ENCODE measurements at places on chromosomes 3 and 15.

- DNase-seq = no peak
These were observed 463.6 kb upstream of the KCNMB2 start for GRCh38 chr3:178072391-178073305.

- peak; percentile 25 for DNase-seq
These were observed 33.9 kb downstream of the PFN2 start for GRCh38 chr3:149936812-149937230.

DNA sequence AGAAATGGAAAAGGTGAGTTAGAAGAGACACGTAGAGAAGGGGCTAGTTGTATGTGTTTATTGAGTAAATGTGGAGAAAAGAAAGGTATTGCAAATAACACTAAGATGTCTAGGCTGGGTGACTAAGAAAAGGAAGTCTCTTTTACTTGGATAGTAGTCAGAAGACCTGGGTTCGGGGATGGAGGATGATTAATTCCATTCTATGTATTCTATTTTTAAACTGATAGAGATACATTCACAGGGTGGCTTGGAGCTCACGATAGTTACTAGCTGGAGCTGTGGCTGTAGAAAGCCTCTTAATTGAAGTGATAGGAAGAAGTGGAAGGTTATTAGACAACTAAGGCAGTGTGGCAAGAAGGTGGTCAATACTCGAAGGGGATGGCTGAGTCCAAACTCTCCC is 65.9 kb upstream of the TNIK start:
- DNase-seq = no peak

DNA sequence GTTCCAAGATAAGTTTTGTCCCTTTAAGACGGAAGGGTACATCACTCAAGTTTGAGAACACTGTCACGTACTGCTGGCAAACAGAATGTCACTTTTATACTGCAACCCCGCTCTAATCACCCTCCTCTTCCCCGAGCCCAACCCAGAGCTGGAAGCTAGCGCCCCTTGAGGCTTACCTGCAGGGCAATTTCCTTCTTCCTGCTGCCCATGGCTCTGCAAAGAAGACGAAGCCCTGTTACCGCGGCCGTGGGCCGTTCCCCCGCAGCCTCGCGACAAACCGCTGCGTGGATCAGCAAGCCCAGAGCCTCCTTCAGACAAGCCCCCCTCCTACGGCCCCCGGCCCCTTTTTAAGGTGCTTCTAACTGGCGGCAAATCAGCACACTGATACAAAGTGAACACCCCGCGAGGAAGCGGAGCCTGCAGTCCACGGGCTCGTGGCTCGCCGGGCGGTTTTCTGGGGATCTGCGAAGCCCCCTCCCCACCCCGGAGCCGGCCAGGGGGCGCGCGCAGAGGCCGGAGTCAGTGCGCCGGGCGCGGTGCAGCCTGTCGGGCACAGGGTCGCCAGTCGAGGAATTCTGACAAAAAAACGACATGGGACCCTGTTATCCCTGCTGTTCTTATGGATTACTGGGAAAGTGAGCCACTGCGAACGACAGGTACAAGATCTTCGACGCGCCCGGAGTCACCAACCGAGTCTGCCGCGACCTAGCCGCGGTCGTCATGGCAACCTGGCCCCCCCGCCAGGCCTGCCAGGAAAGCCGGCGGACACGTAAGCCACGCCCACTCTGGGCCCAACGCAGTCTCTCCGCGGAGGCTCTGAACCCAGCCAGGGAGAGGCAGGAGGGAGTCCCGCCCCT is at the start of gene NME9:
Gene NME9 (minus strand): TSS at position 725 of the 857 bp plus-strand sequence. CDS start 516 bp downstream, at position 209.
- peak; percentile 80 for DNase-seq

GRCh38 chr3:119600732-119601131 is 3.0 kb downstream of the PLA1A start:
- DNase-seq = peak; percentile 63
